Cerebellar nuclear complex (tissue), 1 donor: ENCODE measurements at places on chromosomes 5 and 9.

DNA sequence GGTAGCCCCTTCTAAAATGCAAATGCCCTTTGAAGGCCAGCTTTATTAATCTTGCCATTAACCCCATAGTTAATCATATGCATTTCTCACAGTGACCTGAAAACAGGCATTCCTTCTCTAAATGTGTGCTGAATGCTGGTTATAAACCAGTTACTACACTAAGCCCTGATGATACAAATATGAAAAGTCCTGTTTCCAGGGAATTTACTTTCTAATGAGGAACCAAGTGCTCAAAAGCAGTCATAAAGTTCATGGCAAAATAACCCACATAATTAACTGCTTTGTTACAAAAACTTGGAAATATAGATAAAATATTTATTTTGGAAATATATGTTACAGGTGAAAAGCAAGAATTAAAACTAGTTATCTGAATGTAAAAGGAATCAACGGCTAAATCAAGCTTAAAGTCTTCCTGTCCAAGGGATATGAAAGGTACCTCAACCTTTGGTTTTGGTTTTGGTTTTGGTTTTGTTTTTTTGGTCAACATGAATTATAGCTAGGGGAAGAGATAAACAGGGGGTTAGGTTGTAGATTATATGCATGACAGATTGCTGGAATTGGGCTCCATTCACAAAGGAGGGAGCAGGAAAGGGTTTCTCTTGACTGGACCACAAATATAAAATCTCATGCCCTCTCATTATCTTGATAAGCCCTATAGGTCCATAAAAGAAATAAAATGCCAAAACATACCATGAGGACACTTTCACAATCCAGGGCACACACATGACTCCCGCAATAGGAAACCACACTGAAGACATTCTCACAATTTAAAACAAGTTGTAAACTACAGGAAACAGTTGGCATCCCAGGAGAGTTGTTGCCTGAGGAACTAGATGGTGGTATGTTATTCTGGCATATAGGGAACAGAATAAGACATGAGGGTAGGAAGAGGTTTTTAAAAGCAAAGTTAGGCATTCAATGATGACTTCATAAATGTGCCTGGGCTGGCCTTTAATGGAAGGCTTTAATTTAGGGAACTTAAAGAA is 46.7 kb upstream of the MACIR start:
- DNase-seq: no peak

GRCh38 chr5:151023047-151023615 is 2.7 kb downstream of the GPX3 start:
- no peak for DNase-seq

DNA sequence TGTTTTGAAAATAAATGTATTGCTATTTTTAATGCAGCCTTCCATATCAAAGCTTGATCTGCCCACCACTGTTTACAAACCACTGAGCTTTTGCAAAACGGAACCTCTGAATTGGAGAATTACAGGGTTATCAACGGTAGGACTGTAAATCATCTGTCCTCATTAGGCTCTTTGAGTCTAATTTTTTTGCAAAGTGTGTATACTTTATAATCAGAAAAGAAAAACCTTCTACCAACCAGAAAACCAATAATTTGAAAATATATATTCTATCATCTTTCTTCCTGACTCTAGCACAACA is 6.8 kb upstream of the SLC2A8 start:
- no peak for DNase-seq

DNA sequence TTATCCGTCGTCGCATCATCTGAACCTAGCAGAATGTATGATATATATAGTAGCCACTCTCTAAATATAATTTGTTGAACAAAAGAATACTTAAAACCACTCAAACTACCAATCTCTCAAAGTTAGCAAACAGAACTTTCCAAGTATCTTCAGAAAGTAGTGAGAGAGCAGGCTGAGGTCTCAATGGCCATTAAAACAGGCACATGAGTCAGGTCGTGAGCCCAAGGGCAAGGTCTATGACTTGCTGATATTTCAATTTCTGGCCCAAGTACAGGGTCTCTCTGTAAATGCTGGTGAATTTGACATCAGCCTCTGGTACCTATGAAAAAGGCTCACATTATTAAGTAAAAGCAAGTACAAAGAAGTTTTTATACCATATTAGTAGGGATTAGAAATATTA is 95.1 kb downstream of the GPR21 start:
- DNase-seq: no peak
